ENCODE measurements at places on chromosomes 6 and 20. TPM values are rescaled to one million over a fixed set of nuclear protein-coding genes. Genes with fewer than 3 reads are reported as not detected.

HCK gene
- polyA plus RNA-seq = 4.7 TPM

EYA2 gene
- polyA plus RNA-seq = 1.3 TPM

SLC22A16 gene
- polyA plus RNA-seq = 0.59 TPM

C20orf141 gene
- polyA plus RNA-seq = not detected

MAP7 gene
- 0.44 TPM for polyA plus RNA-seq

ITPR3 gene
- 12.4 TPM for polyA plus RNA-seq

BYSL gene
- 29.0 TPM for polyA plus RNA-seq

GRCh38 chr20:46551522-46552381 is 1.3 kb upstream of the OCSTAMP start:
- no peak for DNase-seq

DNA sequence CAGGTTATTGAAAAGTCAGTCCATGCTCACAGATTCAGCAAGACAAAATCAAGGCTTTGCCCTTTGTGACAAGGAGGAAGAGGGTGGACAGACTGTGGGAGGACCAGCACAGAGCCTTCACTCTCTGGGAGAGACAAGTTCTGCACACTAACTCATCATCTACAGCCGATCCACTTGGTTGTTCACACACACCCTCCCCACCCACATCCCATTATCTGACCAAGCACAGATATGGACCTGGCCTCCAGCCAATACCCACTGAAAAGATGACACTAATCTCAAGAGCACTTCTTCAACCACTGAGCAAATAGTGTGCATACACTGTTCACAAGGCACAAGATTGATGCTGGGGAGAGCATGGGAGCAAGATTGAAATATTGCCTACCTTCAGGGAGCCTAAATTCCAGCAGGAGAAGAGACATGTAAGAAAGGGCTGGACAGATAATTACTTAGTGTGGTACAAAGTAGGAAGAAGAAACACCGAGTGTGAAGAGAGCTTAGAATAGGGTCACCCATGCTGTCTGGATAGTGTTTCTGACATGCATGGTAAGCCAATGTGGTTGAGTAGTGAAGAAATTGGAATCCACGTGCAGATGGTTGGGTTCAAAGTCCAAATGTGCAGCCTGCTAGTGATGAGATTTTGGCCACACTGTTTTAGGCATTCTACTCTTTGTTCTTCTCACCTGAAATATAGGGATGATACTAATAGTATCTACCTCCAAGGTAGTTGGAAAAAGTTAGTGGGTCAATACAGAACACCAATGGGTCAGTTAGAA is 21.7 kb upstream of the IL17A start:
- no peak for DNase-seq

DNA sequence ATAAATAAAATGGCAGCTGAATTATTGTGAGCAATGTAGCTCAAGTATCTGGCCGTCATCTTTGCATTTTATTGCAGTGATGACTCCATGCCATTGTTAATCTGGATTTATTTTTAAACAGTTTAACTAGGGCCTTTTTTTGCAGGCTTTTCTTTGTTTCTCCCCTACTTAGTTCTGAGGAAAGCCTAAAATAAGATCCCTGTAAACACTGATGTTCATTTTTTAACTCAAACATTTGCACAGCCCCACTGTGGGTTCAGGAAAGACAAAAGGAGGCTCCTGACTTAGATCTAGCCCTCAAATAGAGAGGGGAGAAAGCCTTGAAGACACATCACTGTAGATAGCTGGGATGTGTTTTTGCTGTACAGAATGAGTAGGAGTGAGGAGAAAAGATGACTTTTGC is 69.2 kb downstream of the PLEKHG1 start:
- no peak for DNase-seq

- no peak for DNase-seq
These were observed 3.9 kb downstream of the HEY2 start for GRCh38 chr6:125753218-125753936.

DNA sequence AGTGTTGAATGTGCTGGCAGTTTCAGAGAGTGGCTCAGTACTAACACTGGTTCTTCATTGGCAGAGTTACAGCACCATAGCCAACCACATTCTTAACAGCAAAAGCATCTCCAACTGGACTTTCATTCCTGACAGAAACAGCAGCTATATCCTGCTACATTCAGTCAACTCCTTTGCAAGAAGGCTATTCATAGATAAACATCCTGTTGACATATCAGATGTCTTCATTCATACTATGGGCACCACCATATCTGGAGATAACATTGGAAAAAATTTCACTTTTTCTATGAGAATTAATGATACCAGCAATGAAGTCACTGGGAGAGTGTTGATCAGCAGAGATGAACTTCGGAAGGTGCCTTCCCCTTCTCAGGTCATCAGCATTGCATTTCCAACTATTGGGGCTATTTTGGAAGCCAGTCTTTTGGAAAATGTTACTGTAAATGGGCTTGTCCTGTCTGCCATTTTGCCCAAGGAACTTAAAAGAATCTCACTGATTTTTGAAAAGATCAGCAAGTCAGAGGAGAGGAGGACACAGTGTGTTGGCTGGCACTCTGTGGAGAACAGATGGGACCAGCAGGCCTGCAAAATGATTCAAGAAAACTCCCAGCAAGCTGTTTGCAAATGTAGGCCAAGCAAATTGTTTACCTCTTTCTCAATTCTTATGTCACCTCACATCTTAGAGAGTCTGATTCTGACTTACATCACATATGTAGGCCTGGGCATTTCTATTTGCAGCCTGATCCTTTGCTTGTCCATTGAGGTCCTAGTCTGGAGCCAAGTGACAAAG is 17.0 kb upstream of the ADGRF4 start:
- no peak for DNase-seq
